SIG-M5 (cell line): ENCODE measurements at places on chromosomes 13 and 19.

GRCh38 chr13:106182404-106182803, 353.1 kb downstream of the EFNB2 start:
- DNase-seq, result peak; percentile 49

GRCh38 chr19:2542341-2543069, 66.6 kb downstream of the GADD45B start:
- DNase-seq, result no peak

DNA sequence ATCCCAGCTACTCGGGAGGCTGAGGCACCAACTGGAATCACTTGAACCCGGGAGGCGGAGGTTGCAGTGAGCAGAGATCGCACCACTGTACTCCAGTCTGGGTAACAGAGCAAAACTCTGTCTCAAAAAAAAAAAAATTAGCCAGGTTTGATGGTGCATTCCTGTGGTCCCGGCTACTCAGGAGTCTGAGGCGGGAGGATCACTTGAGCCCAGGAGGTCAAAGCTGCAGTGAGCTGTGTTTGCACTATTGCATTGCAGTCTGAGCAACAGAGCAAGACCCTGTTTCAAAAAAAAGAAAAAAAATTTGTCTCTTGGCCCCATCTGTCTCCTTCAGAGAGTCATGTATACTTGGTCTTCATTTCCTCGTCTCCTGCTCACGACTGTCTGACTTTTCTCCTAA, 1.6 kb downstream of the CCDC97 start:
- no peak for DNase-seq

GRCh38 chr19:41261474-41262190, 2.5 kb upstream of the HNRNPUL1 start:
- DNase-seq, result no peak

GRCh38 chr19:18513868-18514267, 8.0 kb downstream of the ELL start:
- no peak for DNase-seq

- DNase-seq, result no peak
Observed at GRCh38 chr19:48565090-48565489, 13.1 kb downstream of the SULT2B1 start.

GRCh38 chr13:96034662-96035061, 18.5 kb downstream of the UGGT2 start:
- no peak for DNase-seq

DNA sequence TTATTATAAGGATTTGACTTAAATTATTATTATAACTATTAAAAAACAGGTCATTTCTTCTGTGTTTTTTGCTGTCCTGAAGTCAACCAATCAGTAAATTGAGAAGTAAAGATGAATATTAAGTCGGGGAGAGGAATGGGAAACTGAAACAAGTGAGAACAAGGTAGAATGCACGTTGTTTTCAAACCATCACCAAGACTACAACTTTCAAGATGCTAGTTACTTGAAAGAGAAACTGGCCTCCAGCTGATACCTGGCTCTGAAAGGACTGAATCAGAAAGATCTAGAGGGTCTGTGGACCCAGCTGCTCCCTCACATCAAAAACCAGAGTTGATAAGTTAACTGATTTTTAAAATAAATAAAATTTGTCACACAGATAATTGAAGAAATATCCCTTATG, 1301.5 kb upstream of the ATXN8OS start:
- DNase-seq, result no peak

DNA sequence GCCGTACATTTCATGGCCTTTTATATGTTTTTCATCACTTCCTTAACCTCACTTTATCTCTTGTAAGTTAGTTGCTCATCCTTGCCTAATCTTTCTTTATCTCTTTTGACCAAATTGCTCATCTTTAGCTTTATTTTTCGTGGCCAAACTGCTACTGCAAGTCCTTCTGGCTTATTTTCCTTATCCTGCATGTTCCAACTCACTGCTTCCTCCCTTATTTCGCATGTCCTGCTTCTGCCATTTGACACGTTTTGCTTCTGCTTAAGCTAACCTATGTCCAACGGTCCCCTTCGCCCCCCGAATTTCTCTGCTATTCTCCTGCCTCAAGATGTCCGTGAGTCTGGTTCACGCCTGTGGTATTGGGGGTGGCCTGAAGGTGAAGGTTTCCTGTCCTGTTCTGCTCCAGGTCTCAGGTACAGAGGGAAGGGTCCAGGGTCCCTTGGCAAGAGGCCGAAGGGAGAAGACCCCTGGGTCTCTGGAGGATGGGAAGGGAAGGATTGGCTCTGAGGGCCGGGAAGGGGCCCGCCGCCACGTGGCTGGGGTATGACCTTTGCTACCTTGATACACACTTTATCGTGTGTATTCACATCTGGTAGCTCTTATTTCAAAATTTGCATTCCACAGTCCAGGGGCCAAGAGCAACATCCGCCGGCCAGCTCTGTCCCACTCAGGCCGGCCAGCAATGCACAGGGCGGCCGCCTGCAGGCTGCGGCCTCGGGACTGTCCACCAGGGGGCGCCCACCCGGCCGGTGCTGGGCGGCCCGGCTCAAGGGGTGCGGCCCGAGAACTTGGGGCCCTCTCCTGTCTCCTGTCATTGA, 2.9 kb upstream of the C19orf85 start:
- no peak for DNase-seq

GRCh38 chr19:19217099-19217498, 5.3 kb downstream of the NCAN start:
- DNase-seq, result no peak

GRCh38 chr13:75219479-75220237, 262.3 kb downstream of the TBC1D4 start:
- no peak for DNase-seq

DNA sequence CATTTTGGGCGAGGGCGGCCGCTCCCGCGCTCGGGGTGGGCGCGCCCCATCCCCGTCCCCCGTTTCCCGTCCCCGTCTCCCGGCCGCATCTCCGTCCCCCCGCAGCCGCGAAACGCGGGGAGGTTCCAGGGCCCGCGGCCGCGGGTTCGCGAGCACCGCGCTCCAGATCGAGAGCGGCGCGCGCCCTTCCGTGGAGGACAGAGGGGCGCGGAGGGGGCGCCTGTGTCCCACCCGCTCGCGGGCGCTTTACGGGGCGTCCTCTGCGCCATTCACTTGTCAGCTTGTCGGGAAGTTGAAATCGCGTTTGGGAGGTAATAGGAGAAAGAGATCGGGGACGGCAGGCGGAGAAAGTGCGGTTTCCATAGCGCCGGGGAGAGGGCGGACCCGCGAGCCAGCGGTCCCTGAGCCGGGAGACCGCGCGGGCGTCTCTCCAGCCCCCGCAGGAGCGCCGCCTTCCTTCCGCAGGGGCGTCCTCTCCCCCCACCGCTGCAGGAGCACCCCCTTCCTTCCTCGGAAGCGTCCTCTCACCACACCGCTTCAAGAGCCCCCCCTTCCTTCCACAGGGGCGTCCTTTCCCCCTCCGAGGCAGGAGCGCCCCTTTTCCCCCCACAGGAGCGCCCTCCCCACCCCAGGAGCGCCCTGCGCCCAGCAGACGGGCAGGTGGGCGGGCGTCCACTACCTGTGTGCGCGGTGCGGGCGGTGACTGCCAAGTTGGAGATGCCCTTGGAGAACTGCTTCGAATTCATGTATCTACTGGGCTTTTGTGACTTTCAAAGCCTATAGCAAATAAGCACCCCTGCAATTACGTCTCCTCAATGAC, 962 bp upstream of the IRS2 start:
- no peak for DNase-seq

GRCh38 chr19:40357640-40358039, 9.1 kb downstream of the PLD3 start:
- no peak for DNase-seq

- DNase-seq, result no peak
Observed at GRCh38 chr19:28400953-28401671, 811.8 kb downstream of the UQCRFS1 start.

GRCh38 chr13:47545201-47546024, 455.7 kb downstream of the SUCLA2 start:
- no peak for DNase-seq

DNA sequence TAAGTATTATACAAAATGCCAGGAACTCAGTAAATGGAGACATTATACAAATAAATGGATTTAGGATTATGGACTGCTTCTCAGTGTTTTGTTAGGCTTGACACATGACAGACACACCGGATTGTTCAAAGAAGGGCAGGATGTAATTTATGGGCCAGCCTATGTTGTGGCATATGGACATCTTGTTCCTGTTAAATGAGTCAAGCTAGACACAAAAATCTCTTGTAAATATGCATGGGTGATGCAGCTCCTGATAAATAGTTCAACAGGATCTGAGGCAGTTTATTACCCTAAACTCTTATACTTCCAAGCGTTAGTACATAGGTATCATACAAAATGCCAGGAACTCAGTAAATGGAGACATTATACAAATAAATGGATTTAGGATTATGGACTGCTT, 502.3 kb downstream of the TBC1D4 start:
- no peak for DNase-seq

DNA sequence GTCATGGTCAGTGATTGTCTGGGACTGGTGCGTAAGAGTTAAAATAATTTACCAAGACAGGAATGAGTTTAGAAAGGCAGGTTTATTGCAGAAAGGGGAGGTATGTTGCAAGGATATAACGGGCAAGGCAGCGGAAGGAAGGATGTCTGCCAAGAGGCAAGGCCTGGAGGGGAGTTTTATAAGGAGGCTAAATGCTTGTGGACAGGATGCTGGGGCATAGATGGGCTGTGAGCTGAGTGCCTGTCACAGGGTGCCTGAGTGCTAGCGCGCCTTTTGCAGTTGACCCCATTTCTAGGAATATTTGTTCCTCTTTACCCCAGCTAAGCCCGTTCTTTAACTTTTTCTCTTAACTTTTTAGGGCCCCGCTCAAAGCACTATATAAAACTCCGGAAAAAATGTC, 58.7 kb downstream of the TEX26 start:
- DNase-seq, result no peak

DNA sequence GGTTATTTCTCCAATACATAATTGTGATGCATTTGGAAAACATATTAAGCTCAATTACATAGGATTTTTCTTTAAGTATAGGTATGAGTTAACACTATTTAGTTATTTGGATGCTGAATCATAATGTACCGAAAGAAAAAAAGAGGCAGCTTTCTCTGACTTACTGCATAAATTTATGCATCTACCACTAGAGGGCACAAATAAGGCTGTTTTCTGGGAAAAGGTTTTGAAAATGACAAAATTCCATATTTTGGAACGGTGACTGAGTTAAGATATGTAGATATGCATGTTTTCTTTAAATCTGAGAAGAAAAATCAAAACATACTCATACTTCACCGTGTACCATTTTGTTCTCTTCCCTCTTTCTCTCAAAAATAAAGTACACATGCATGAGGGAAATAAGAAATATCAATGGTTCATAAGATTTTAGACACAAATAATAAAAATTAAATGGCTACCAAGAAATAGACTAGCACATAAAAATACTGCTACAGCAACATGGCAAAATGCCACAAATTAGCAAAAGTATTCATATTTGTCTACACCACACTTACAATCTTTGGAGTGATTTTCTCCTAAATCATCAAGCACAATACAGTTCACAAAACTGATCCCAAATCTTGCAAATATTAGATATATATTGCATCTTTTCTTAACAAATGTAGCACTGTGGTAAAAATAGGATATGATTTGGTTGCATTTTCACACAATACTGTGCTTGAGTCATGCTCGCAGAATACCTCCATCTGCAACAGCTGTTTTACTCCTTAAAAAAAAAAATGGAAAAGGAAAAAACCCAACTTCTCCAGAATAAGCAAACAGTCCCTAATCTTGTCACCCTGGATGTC, 260.0 kb downstream of the FGF14 start:
- DNase-seq, result no peak

DNA sequence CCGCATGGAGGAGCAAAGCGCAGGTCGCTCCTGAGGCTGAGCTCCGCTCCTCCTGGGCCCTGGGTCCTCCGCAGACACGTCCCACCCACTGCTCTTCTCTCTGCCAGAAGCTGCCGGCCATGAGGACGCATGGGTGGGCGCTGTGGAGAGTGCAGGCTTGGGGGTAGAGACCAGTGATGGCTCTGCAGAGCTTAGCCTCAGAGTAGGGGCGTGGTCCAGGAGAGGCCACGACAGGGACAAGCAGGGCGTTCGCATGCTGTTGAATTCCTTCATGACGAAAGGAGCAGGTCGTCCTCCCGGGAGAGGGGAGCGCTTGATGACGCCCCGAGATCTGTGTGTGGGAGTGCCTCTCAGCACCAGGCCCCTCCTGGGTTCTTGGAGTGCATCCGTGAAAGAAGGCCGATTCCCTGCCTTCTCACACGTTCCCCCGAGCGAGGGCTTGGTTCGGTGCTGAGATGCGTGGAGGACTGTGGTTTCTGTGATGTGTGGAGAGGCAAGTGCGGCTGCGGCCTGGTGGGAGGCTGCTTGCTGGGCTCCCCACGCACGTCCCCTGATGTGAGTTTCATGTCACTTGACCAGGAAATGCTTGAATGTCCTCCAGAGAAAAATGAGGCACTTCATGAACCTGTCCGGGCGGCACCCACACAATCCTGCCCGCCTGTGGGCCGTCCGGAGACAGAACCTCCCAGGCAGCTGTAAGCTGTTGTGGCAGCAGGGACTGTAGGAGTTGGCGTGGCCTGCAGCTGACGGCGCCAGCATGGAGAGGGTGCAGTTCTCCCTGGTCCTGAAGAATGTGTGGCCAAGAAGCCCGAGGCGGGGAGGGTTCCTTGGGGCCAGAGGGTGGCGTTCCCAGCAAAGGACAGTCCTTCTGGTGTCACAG, 4.5 kb downstream of the SF3A2 start:
- DNase-seq, result no peak

GRCh38 chr19:31770223-31770622, 421.0 kb upstream of the TSHZ3 start:
- no peak for DNase-seq

- no peak for DNase-seq
Observed at GRCh38 chr19:41895745-41896580, 13.0 kb downstream of the ARHGEF1 start.

- no peak for DNase-seq
Observed at GRCh38 chr13:105047676-105048295, 1487.7 kb downstream of the EFNB2 start.

GRCh38 chr19:49921871-49922795, 6.9 kb upstream of the ATF5 start:
- DNase-seq, result no peak

DNA sequence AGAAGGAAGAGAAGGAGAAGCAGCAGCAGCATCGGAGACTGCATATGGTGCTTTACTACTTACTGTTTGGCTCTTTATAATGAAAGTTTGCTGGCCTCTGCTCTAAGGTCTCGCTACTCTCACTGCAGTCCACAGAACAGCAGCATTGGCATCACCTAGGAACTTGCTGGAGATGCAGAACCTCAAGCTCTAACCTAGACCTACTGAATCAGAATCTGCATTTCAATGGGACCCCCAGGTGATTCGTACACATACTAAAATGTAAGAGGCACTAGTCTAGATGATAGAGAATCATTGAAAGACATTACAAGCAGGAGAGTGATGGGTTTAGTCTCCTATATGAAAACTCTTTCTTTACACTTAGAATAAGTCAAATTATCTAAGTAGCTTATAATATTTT, 270.6 kb downstream of the KLF5 start:
- no peak for DNase-seq

DNA sequence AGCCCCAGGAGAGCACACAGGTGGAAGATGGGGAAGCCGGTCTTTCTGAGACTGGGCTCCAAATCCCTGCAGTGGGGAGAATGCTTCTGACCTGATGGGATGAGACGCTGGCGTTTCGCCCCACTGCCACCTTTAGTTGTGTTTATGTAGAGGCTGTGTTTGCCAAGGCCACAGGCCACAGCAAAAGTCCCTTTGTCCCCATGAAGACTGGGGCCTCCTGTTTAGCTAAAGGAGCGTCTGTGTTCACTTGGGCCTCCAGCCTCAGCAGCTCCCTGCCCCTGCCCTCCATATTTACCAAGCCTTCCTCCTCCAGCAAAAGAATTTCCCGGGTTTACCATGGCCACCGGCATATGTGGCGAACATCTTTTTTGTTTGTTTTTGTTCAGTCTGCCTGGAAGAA, 10.4 kb upstream of the KLK14 start:
- no peak for DNase-seq

- DNase-seq, result no peak
Observed at GRCh38 chr13:40381935-40382764, 284.3 kb downstream of the FOXO1 start.
